T1000 (cell line): ENCODE measurements at places on chromosomes 11 and 22.

DNA sequence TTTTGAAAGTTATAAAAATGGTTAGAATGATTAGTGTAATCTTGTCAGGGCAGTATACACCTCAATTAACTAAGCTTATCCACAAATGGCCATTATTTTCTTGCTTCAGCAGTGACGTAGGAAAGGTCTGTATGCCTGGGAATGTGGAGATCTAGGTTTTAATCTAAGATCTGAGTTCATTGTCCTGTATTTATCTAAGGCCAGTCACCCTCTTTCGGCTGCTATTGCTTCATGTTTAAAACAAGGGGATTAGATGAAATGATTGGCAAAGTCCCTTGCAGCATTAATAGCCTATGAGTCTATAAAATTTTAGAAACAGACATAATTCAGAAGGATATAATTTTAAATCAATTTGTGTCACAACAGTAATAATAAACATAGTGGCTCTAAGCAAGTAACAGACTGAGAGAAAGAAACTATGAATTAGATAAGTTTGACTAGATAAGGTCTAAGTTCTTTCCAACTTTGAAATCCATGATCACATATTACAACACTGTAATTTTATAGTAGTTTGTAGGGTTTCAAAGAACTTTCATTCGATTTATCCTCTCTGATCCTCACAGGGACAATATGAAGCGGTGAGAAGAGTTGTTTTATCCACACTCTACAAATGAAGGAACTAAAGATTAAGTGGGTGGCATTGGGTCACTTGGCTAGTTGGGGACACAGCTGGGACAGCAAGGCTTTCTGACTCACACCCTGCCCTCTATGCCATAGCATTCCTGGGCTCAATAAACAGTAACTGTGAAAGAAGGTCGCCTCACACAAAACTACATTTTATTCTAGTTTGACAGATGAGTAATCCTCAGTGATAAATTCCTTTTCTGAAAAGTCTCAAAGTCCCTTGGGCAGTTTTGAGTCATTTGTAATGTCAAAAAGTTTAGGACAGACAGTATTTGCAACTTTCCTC, 60.6 kb upstream of the RDX start:
- peak; percentile 11 for DNase-seq

- DNase-seq: no peak
Measured at GRCh38 chr11:60251485-60252212, 8.7 kb upstream of the MS4A4E start.

GRCh38 chr11:62148271-62148980, 24.6 kb downstream of the INCENP start:
- DNase-seq: no peak

DNA sequence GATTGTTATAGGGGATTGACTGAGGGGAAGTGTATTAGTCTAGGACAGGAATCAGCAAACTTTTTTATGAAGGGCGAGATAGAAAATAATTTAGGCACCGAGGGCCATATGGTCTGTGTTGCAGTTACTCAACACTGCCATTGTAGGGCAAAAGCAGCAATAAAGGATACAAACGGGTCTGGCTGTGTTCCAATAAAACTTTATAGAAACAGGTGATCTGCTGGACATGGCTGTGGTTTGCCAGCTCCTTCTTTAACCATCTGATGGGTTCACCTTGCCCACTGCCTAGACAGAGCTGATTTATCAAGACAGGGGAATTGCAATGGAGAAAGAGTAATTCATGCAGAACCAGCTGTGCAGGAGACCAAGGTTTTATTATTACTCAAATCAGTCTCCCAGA, 20.0 kb downstream of the PRR5L start:
- no peak for DNase-seq

DNA sequence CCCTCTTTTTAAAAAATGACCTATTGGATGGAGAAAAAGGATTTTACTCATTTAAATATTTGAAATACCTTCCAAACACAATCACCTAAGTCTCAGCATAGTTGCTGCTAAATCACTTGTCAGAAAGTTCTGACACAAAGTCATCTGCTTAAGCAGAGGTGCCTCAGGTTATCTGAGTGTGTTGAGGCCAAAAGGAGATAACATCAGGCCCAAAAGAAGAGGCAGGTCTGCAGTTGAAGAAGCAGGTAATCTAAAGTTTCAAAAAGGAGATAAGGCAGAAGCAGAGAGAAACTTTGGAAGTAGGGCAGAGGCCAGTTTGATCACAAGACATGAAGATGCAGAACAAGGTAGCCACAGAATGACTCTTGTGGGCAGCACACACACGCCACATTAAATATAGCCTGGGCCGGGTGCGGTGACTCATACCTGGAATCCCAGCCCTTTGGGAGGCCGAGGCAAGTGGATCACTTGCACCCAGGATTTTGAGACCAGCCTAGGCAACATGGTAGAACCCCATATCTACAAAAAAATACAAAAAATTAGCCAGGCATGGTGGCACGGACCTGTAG, 175.7 kb upstream of the API5 start:
- no peak for DNase-seq
